ENCODE measurements at places on chromosomes 6 and 20. TPM values are rescaled to one million over a fixed set of nuclear protein-coding genes. Genes with fewer than 3 reads are reported as not detected.

Gene DYNLT2
- total RNA-seq: 7.2 TPM

Gene DOK5
- not detected for total RNA-seq

Gene GNAS-AS1
- 1.5 TPM for total RNA-seq

Gene ADGRB3
- not detected for total RNA-seq

Gene TRIM15
- total RNA-seq: not detected

Gene SIRPG
- total RNA-seq: not detected

Gene JAG1
- total RNA-seq: not detected

Gene CAGE1
- total RNA-seq: 0.32 TPM

Gene DAAM2
- total RNA-seq: not detected

Gene RAET1L
- not detected for total RNA-seq

Gene C20orf204
- total RNA-seq: 2.5 TPM

Gene ANGPT4
- not detected for total RNA-seq

Gene CCN5
- not detected for total RNA-seq

Gene POM121L2
- not detected for total RNA-seq

Gene NANP
- 1.8 TPM for total RNA-seq

Gene CRISP2
- total RNA-seq: not detected

Gene NNAT
- not detected for total RNA-seq
